Suppressor macrophage treated with lipopolysaccharide for 1 hour (primary cell): ENCODE measurements at places on chromosomes 3 and 15.

DNA sequence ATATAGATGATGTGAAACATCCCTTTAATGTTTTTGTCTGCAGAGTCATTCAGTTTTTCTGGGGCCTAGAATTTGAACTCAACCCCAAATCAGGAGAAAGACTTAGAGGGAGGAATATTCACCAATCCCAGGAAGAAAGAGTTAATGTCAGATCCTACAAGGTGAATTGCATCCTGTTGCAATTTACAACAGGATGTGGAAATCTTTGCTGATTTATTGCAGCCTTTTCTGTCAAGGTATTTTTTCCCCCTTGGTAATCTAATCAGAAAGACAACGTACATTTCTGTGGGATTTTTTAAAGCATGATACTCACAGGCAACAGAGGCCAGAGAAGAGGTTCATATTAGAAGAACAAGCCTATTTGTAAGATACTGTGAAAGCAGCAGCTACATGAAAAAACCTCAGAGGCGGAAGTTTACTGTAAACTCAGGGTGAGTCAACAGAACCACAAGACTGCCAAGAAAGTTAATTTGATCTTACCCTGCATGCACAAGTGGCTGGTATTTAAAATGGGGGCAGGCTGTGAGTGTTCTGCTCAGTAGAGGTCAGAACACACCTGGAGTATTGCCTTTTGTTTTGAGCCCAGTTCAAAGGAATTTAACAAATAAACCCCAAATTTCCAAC is 531.9 kb downstream of the AGBL1 start:
- no peak for DNase-seq

DNA sequence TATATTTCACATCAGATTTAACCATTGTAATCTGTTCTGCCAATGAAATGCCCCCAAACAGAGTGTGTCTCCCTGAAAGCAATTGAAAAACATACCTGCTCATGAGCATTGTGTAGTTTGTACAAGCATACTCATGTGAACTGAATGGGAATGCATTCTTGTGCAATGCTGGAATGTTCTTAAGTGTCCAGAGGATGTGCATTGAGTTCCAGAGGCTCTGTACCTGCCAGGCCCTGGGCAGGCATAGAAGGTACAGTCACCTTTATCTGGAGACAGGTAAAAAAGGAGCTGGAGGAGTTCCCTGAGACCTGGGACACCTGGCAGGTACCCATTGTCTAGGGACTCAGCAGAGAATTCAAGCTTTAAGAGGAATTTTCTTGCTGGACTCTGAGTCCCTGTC is 2.8 kb downstream of the MRAS start:
- no peak for DNase-seq

DNA sequence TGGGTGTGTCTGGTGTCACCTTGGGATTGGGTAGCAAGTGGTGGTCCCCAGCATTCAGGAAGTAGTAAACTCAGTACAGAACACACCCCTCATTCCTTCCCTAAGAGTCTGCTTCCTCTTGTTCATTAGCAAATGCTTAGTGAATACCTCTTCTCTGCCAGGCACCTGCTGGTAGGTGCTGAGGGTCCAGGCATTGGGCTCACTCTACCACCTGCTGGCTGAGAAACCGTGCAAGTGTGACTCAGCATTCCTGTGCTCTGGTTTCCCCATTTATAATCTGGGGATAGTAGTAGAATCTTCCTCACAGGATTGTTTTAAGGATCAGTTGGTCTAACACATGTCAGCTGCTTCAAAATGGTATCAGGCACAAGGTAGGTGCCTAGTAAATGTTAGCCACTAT is 4.8 kb downstream of the SHF start:
- DNase-seq, result no peak

GRCh38 chr3:133384331-133385027 is 15.4 kb upstream of the BFSP2 start:
- DNase-seq, result peak; percentile 48

GRCh38 chr3:146124126-146124801 is 36.7 kb downstream of the PLOD2 start:
- no peak for DNase-seq

- no peak for DNase-seq
These were observed 340.8 kb downstream of the NAALADL2 start for GRCh38 chr3:175199961-175200360.

DNA sequence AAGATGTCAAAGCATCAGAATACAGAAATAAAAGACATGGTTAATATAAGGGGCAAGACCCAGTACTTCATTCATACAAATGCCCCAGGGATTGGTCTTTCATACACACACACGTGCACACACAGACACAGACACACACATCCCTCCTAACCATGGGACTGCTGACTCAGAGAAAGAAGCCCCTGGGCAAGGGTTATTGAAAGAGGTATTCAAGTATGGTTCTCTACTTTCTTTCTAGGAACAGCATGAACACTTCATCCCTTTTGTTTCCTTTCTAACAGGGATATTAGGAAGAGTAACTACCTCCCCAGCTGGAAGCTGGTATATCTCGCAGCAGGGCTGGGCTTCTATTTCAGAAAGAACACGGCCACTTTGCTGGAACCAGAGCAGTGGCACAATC is 33.2 kb upstream of the ZFAND6 start:
- no peak for DNase-seq

- no peak for DNase-seq
These were observed 569.2 kb downstream of the ZBBX start for GRCh38 chr3:166810741-166811445.

- no peak for DNase-seq
These were observed 16.2 kb downstream of the LCMT2 start for GRCh38 chr15:43314171-43314570.

DNA sequence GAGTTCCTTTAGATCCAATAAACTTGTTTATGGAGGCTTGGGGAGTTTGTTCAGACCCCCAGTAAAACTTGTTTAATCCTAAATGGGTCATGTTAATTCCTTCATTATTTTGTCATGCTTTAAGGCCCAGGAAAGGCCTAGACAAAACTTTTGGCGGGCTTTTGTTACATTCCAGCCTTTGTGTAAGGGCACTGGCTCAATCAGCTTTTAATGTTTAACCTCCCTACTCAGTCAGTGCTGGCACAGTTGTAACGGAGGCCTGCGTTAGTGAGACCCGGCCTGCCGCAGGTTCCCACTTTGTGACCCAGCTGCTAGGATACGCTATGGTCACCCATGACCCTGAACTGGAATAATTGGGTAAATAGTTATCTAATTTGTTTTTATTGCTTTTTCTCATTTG is 59.2 kb downstream of the OXSM start:
- no peak for DNase-seq

- DNase-seq, result peak; percentile 11
These were observed 362.2 kb upstream of the SLCO3A1 start for GRCh38 chr15:91491101-91491950.

- no peak for DNase-seq
These were observed 29.6 kb upstream of the TLE3 start for GRCh38 chr15:70127288-70127746.
